ENCODE measurements at places on chromosomes 3 and 15.

GRCh38 chr3:129052675-129053074, 7.9 kb upstream of the GP9 start:
- DNase-seq, result peak; percentile 74

- DNase-seq, result peak; percentile 22
Measured at GRCh38 chr3:127615631-127616305, 13.2 kb upstream of the PODXL2 start.

- DNase-seq, result no peak
Measured at GRCh38 chr15:86444527-86444926, 364.9 kb downstream of the AGBL1 start.

DNA sequence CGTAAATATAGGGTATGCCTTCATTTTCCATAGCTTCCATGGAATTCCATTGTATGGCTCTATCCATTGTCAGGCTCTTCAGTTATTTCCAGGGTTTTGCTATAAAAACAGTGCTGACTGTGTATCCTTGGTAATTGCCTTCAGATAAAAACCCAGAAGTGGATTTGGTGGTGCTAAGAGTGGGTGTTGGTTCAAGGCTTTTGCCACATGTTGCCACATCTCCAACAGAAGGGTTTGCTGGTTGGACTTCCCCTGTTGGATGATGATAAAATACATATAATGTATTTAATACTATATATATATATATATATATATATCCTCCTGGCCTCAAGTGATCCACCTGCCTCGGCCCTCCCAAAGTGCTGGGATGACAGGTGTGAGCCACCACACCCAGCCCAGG, 97.8 kb downstream of the FLNB start:
- no peak for DNase-seq

GRCh38 chr15:101107625-101108460, 144.0 kb downstream of the CHSY1 start:
- no peak for DNase-seq
